GDM1 (cell line): ENCODE measurements at places on chromosomes 5 and 9.

DNA sequence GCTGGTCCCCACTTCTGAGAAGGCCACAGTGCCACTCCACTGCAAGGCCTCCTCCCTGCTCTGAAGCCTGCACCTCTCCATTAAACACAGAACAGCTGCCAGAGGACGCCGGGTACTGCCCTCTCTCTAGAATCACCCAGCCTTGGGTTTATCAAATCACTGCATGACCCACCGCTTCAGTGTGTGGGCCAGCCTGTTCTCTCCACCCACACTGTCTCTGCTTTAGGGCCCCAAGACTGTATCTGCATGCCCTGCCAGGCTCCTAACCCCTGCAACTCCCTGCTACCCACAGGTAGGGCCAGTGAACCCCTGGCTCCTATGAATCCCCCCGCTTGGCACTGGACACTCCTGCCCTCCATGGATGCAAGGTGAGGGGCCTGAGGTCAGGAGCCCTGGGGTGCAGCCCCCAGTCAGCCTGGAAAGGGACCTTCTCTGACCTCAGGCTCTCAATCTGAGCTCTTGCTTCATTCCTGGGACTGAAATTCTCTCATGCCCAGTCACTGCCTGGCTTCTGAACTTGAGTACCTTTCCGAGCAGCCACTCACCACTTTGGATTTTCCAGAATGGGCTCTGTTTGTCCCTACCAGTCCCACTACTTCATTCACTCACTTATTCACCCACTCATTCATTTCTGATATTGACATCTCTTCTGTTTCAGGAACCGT lies 206.3 kb downstream of the GABBR2 start:
- no peak for DNase-seq

DNA sequence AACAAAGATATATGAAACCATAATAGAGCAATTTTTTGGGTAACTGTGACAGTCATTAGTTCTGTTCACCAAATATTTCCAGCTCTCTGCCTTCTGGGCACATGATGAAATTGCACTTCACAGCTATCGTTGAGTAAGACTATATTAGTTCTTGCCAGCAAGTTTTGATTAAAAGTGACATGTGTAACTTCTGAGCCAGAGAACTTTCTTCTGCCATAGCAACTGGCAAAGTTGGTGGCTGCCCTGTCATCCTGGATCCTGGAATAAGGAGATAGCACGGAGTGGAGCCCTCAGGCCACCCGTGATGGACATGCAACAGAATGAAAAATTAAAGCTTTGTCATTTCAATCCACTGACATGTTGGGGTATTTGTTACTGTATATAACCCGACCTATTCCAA lies 194.4 kb upstream of the VCAN start:
- DNase-seq: no peak

- DNase-seq: no peak
Measured at GRCh38 chr5:37836235-37836591, 3.6 kb downstream of the GDNF start.

- DNase-seq: no peak
Measured at GRCh38 chr5:60945813-60946187, 795 bp downstream of the NDUFAF2 start.

- DNase-seq: no peak
Measured at GRCh38 chr5:56069652-56070226, 75.0 kb upstream of the IL6ST start.

- no peak for DNase-seq
Measured at GRCh38 chr5:10301842-10302610, 5.7 kb downstream of the CMBL start.

- no peak for DNase-seq
Measured at GRCh38 chr9:129198319-129199043, 20.4 kb upstream of the IER5L start.

DNA sequence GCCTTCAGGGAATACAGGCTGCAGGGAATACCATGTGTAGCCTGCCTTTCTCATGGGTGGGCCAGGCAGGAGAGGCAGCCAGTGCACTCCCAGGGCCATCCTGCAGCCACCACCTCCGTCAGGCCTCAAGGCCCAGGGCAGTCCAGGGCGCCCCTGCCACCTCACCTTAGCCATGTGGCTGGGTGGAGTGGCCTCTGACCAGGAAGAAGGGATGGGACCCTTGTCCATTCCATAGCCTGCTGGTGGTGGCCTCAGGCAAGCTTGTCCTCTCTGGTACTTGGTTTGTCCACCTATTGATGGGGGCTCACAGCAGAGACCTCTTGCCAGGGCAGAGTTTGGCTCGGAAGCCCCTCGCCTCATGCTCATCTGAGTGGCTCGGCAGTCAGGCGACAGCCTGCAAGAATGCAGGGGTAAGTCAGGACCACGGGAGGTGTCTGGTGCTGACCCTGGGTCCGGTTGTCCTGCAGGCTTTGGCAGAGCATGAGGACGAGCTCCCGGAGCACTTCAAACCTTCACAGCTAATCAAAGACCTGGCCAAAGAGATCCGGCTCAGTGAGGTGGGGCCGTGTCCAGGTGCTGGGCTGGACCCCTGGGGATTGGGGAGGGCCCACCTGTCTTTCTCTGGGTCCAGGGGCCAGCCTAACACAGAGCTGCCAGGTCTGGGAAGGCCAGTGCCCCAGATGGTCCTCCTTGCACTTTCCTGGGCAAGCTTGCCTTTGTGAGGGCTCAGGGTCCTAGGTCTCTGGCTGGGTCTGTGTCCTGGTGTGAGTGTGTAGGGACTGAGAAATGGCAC lies 82.9 kb downstream of the PHF2 start:
- no peak for DNase-seq

DNA sequence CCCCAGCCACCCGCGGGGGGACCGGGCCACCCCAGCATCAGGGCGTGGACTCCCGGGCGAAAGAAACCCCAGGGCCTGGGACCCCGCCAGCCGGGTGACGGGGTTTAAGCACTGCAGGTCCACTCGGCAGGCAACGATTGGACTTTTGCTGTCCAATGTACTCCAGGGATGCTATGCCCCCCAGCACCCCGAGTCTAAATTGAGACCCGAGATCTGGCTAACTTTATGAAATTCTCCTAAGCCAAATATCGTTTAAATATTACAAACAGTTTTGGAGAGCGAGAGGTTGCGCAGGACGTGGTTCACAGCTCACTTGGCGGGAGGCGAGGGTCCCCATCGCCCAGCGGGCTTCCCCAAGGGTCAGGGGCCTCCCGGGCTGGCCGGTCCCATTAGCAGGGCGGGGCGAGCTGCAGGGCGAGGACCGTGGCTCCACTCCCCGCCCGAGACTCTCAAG lies 384 bp upstream of the MRPS2 start:
- no peak for DNase-seq

GRCh38 chr5:72427488-72428437 lies 79.4 kb downstream of the ZNF366 start:
- no peak for DNase-seq

DNA sequence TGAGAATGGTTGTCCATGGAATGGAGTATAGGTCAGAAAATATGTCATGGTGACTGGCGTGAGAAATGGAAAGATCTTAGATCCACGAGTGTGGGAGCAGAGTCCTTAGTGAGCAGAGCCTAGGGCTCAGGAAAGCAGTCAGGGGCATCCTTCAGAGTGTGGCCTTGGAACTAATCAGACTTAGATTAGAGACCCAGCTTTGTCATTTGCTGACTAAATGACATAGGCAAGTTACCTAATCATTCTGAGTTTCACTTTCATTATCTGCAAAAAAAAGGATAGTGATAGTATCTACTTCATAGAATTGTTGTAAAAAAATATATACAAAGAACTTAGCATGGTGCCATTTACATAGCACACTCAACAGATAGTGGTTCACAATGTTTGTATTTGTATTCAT lies 24.3 kb upstream of the SLIT3 start:
- DNase-seq: no peak

- no peak for DNase-seq
Measured at GRCh38 chr5:96816991-96817390, 9.2 kb upstream of the ERAP1 start.
